ENCODE measurements at places on chromosomes 7 and 10. TPM values are rescaled to one million over a fixed set of nuclear protein-coding genes. Genes with fewer than 3 reads are reported as not detected.

DNA sequence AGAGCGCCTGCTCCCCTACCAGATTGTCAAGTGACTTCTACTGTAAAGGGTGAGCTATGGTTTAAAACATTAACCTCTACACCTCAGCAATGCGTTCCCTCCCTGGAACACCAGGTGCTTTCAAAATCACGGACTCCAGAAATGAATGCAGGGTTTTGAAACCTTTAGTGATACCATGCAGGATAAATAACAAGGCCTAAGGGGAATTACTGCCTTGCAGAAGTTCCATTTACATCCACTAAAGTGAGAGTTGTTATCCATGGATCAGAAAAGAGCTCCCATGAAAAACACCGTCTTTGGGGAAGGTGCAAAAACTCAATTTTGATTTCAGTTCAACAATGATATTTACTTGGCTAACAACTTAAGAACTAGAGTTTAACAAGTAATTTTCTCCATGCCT is 4.0 kb downstream of the FZD8 start:
- H3K4me1 ChIP-seq, result no peaks in the 10 kb centered on the region
- H3K27ac ChIP-seq, result no peak overlapping the region
- H3K27me3 ChIP-seq, result no peaks in the 10 kb centered on the region
- H3K36me3 ChIP-seq, result no peaks in the 10 kb centered on the region
- DNase-seq, result no peak

CALML5 gene
- polyA plus RNA-seq, result not detected

- peak; percentile 73 for DNase-seq
- no peaks in the 10 kb centered on the region for H3K36me3 ChIP-seq
- no peaks in the 10 kb centered on the region for H3K27me3 ChIP-seq
These were observed at the start of gene PLCE1 for GRCh38 chr10:93993782-93994437. Gene PLCE1 (plus strand): TSS chr10:93993931. CDS start chr10:94031047, 37,116 bp downstream.

DNA sequence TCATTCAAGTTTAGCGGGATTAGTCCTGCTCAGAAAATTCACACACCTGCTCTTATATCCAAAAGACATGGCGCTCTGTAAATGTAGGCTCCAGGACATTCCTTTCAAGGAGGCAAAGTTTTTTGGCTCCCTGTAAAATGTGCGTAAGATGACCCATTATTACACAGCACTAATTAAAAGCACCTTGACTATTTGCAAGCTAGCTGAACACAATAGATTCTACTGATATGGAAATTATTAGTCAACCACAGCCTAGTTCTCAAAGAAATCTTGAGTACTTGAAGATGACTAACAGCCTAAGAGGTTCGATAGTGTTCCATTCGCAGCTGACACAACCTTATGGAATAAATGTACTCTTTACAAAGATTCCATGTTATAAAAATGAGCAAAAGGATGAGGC is 175.2 kb downstream of the BMPER start:
- no peaks in the 10 kb centered on the region for H3K36me3 ChIP-seq
- no peak for DNase-seq
- H3K27me3 ChIP-seq, result no peaks in the 10 kb centered on the region
- H3K27ac ChIP-seq, result no peak overlapping the region

GRCh38 chr10:132447446-132448247 is 50.6 kb downstream of the PWWP2B start:
- H3K36me3 ChIP-seq, result no peaks in the 10 kb centered on the region
- no peak for DNase-seq
- H3K4me1 ChIP-seq, result no peaks in the 10 kb centered on the region
- H3K4me3 ChIP-seq, result no peak overlapping the region
- H3K27ac ChIP-seq, result no peak overlapping the region
